Stimulated activated CD4-positive, alpha-beta T cell treated with anti-CD3 and anti-CD28 coated beads, Interleukin-15, amount 100 ng/mL, for 24 hours (primary cell): ENCODE measurements at places on chromosomes 3 and 15.

DNA sequence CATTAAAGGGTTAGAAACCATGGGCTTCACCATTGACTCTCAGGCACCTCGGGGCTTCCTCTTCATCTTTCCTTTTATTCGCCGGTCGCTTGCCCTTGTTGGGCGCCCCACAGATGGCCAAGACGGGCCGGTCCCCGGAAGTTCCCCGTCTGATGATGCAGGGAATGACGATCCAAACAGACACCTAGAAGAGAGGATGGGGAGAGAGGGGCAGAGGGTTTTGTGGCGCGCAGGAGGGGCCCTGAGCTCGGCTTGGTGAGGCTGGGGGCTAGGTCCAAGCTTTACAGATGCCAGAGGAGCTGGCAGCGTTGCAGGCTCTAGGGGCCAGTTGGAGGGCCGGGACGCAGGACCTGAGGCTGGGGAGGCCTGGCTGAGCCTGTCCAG, 532 bp upstream of the ESYT3 start:
- DNase-seq: no peak

- DNase-seq: no peak
Observed at GRCh38 chr3:111531446-111531845, 10.6 kb upstream of the CD96 start.

- DNase-seq: no peak
Observed at GRCh38 chr15:77606142-77607034, 26.3 kb downstream of the LINGO1 start.

GRCh38 chr15:67227431-67227830, 27.0 kb downstream of the AAGAB start:
- DNase-seq: no peak

- no peak for DNase-seq
Observed at GRCh38 chr3:196660381-196661166, 21.1 kb downstream of the NRROS start.

GRCh38 chr3:65928110-65928509, 110.6 kb downstream of the MAGI1 start:
- no peak for DNase-seq

DNA sequence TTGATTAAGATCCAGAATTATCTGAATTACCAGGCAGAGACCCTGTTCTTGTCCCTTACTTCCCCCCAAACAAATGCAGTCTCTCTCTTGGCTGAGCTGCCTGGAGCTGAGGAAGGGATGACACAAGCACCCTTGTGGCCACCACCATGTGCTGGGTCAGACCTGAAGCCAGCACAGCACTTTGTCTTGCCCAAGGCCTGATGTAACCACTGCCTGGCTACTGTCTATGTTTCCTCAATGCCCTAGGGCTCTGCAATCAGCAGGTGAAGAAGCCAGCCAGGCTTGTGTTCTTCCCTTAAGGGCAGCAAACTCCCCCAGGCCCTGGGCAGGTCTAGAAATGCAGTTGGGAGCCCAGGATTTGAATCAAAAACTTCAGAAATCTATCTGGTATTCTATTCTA, 15.8 kb upstream of the CASR start:
- DNase-seq: no peak

- DNase-seq: no peak
Observed at GRCh38 chr3:86723433-86723832, 267.5 kb downstream of the VGLL3 start.

- no peak for DNase-seq
Observed at GRCh38 chr3:68751888-68752287, 180.5 kb downstream of the TAFA4 start.
